Activated CD4-positive, alpha-beta T cell treated with anti-CD3 and anti-CD28 coated beads, Interleukin-2, amount 10 ng/mL, durations not matched to agents 7 days and 5 days (primary cell): ENCODE measurements at places on chromosomes 4 and X. TPM values are rescaled to one million over a fixed set of nuclear protein-coding genes. Genes with fewer than 3 reads are reported as not detected.
A peak's percentile ranks its signal among the peaks of the same experiment; 100 is the strongest.

DNA sequence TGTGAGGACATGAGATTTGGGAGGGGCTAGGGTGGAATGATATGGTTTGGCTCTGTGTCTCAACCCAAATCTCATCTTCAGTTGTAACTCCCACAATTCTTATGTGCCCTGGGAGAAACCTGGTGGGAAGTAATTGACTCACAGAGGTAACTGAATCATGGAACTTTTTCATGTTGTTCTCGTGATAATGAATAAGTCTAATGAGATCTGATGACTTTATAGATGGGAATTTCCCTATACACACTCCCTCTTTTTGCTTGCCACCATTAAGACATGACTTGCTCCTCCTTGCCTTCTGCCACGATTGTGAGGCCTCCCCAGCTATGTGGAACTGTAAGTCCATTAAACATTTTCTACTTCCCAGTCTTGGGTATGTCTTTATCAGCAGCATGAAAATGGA lies 253.2 kb upstream of the GK2 start:
- H3K36me3 ChIP-seq, result no peaks in the 10 kb centered on the region
- no peaks in the 10 kb centered on the region for H3K27me3 ChIP-seq
- no peak for DNase-seq
- no peak overlapping the region for H3K4me3 ChIP-seq

- no peak overlapping the region for H3K27ac ChIP-seq
- H3K4me3 ChIP-seq, result no peak overlapping the region
- H3K27me3 ChIP-seq, result no peaks in the 10 kb centered on the region
- DNase-seq, result peak; percentile 39
- peaks cover 23% of the 10 kb centered on the region for H3K4me1 ChIP-seq
- no peaks in the 10 kb centered on the region for H3K36me3 ChIP-seq
Observed at GRCh38 chrX:9318213-9318612, 146.6 kb upstream of the TBL1X start.

DNA sequence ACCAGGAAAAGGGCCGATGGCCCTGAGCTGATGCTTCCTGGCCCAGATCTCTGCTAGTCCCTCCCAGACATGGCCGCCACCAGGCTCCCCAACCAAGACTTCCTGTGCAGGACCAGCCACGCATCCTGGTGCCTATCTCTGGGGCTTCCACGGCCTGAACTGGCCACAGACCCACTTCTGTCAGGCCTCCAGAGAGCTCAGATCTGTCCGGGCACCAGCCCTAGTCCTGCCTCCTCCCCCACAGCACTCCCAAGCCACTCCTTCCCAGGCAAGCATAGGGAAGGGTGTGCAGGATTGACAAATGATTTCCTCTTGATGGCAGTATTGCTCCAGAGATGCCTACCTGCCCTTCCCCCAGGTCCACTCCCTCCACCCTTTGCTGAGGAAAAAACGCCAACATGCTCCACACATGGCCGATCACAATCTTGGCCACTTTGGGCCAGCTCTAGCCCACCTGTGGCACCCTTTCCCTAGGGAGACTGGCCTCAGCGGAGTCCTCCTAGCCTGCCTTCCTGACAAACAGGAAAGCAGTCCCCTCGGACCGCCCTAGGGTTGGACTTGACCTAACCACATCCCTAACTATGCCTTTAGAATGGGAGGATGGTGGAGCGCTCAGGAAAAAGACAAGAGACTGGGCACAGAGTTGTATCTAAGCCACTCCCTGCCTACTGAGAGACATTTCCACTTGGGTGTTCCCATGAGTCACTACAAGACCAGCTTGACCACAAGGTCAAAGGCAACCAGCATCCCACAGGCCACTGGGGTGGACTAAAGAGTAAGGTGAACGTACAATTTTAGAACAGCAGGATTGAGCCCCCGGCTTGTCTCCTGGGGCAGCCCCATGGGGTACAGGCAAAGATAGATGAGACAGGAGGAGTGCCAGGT lies 277.5 kb upstream of the AGTR2 start:
- H3K4me3 ChIP-seq, result no peak overlapping the region
- H3K4me1 ChIP-seq, result no peaks in the 10 kb centered on the region
- no peaks in the 10 kb centered on the region for H3K36me3 ChIP-seq
- no peak for DNase-seq
- H3K27ac ChIP-seq, result no peak overlapping the region

DNA sequence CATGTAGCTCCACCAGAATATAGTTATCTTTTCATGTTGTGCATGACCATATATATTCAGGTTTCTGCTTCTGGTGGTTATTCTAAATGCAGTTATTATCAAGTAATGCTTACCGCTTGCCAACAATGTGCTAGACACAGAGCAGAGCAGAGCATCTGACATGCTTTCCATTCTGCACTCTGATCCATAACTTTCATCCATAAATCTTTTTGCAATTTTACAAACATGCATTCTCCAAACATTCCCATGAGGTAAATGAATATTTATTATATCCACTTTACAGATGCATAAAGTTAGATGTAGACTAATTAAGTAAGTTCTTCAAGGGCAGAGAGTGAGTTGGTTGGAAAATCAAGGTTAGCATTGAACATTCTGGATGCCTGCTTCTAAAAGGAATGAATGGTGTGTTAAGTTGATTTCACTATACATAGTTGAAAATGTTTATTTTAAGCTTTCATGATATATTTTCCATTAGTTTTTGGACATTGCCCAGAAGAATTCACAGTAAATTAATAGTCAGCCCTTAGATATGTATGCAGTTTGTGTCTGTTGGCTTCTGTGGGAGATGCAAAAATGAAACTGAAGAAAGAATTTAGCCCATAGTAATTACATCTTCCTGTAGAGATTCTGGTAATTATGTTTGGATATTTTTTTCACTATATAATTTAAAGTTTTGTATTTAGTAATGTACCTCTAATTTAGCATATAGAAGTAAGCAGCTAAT lies 867.8 kb downstream of the CCSER1 start:
- no peak overlapping the region for H3K4me3 ChIP-seq
- no peaks in the 10 kb centered on the region for H3K27me3 ChIP-seq
- no peaks in the 10 kb centered on the region for H3K36me3 ChIP-seq
- H3K27ac ChIP-seq, result no peak overlapping the region

DNA sequence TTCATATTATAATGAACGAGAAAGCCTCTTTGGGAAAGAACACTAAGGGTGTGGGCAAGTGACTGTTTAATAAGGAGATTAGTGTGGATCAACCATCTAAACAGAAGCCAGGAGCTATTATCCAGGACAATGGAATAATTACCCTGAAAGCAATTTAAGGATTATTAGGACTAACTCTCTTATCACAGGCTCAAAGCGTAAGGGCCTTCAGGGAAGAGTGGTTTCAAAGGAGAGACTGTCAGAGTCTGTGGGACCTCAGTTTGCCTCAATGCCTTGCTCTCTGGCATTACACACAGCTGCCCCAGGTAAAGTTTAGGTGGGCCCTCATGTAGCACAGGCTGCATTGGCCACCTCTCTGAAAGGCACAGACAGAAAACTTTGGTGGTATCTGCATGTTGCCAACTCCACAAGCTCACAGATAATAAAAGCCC lies 717.2 kb upstream of the ADGRL3 start:
- no peaks in the 10 kb centered on the region for H3K4me1 ChIP-seq
- no peaks in the 10 kb centered on the region for H3K36me3 ChIP-seq
- no peaks in the 10 kb centered on the region for H3K27me3 ChIP-seq
- DNase-seq, result no peak
- no peak overlapping the region for H3K27ac ChIP-seq

DNA sequence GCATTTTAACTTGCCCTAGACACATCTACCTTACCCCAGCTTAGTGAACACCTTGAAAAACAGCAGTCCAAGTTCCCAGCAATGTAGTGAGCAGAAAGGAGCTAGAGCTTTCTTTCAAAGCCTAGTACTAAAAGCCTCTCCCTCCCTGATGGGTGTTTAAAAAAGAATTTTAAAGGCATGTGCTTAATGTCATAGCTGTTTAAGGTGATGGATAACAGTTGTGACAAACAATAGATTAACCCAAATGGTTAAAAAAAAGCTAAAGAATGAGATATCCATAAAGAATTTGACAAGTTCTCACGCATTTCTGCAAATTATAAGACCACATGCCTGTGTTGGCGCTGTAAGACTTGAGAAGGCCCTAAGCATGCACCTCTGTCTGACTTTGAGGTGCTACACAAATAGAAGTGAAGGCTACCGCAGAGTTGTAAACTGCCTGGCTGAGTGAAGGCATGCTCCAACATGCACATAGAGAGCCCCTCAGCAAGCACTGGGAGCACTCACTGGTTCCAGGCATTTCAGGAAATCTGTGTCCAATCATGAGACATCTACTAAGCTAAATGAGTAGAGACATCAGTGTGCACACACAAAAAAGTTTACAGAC lies 94.0 kb downstream of the PHF8 start:
- DNase-seq, result no peak
- H3K27ac ChIP-seq, result no peak overlapping the region
- H3K4me1 ChIP-seq, result no peaks in the 10 kb centered on the region
- H3K4me3 ChIP-seq, result no peak overlapping the region
- H3K36me3 ChIP-seq, result peaks cover 19% of the 10 kb centered on the region

DNA sequence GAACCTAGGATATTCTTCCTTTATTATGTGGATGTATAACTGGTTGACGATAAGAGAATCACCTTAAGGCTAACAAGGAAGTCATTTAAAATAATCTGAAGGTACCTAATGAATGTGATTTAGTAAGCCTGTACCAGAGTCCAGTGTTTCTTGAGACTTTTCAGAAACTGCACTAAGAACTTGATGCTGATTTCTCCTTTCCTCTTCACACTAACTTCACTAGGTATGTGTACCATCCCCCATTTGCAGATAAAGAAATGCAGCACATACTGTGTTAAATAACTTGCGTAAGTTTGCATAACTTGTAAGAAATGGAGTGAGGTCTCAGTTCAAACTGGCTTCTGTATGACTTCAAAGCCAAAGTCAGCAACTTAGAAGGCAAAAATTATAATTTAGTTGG lies 63.3 kb downstream of the ELOVL6 start:
- no peaks in the 10 kb centered on the region for H3K27me3 ChIP-seq
- DNase-seq, result no peak
- no peak overlapping the region for H3K4me3 ChIP-seq
- H3K36me3 ChIP-seq, result no peaks in the 10 kb centered on the region
- peaks cover 9% of the 10 kb centered on the region for H3K4me1 ChIP-seq

The NDNF gene
- total RNA-seq, result 0.10 TPM

DNA sequence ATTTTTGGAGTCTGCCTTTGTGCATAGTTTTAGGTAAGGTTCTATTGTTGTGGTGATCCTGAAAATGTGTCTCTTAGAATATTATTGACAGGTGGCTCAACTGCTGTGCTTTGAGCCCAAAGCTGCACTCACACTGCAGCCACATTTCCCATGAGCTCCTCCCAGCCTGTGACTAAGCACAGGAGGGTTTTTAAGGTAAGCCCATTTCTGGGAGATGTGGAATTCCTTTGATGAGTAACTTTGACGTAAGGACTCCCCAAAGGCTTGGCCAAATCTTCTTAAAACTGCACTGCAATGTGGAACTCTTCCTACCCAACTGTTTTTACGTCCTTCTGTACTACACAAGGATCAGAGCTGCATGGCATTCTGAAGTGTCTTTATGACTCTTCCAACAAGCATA lies 20.0 kb upstream of the TMPRSS11A start:
- H3K4me1 ChIP-seq, result no peaks in the 10 kb centered on the region
- no peak overlapping the region for H3K4me3 ChIP-seq
- H3K27me3 ChIP-seq, result peaks cover 6% of the 10 kb centered on the region
- DNase-seq, result no peak
- no peak overlapping the region for H3K27ac ChIP-seq
- no peaks in the 10 kb centered on the region for H3K36me3 ChIP-seq

GRCh38 chr4:6618386-6619115 lies 21.9 kb upstream of the MRFAP1 start:
- no peak overlapping the region for H3K4me3 ChIP-seq
- no peaks in the 10 kb centered on the region for H3K4me1 ChIP-seq
- H3K27ac ChIP-seq, result peak overlapping the region; percentile 50
- DNase-seq, result no peak
- no peaks in the 10 kb centered on the region for H3K27me3 ChIP-seq
- H3K36me3 ChIP-seq, result peaks cover 30% of the 10 kb centered on the region

DNA sequence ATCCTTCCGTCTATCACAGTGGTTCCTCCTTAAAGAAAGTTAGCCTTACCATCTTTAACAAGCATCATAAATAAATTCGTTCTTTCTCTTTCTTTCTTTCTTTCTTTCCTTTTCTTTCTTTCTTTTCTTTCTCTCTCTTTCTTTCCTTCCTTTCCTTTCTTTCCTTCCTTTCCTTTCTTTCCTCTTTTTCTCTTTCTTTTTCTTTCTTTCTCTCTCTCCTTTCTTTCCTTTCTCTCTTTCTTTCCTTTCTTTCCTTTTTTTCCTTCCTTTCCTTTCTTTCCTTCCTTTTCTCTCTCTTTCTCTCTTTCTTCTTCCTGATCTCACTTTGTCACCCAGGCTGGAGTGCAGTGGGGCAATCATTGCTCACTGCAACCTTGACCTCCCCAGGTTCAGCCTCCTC lies 60.4 kb downstream of the ENPP6 start:
- no peaks in the 10 kb centered on the region for H3K36me3 ChIP-seq
- no peak overlapping the region for H3K4me3 ChIP-seq
- no peaks in the 10 kb centered on the region for H3K4me1 ChIP-seq
- H3K27ac ChIP-seq, result no peak overlapping the region
- peaks cover 43% of the 10 kb centered on the region for H3K27me3 ChIP-seq

The IL21 gene
- total RNA-seq, result 0.69 TPM

The SPANXC gene
- not detected for total RNA-seq

The HELT gene
- not detected for total RNA-seq

- H3K4me3 ChIP-seq, result no peak overlapping the region
- H3K36me3 ChIP-seq, result no peaks in the 10 kb centered on the region
- no peak for DNase-seq
- no peak overlapping the region for H3K27ac ChIP-seq
- no peaks in the 10 kb centered on the region for H3K4me1 ChIP-seq
- no peaks in the 10 kb centered on the region for H3K27me3 ChIP-seq
Observed at GRCh38 chr4:81237791-81238190, 22.8 kb upstream of the PRKG2 start.

DNA sequence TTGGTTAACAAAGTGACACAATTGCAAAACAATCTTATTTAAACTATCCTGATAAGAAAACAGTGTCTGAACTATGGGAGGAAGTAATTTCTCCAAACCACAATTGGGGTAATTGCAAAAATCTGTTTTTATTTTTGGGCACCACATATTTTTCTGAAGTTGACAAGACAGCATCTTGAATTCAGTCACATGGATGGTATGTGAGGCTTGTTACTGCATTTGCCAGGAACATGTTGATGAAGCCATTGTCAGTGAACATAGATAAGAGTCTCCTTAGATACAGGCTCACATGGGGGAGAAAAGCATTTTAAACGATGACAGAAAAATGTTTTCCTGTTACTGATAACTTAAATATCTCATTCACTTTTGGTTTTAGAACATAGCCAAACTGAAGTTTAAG lies 5.5 kb upstream of the USP53 start:
- H3K27ac ChIP-seq, result no peak overlapping the region
- H3K27me3 ChIP-seq, result peaks cover 8% of the 10 kb centered on the region
- H3K36me3 ChIP-seq, result no peaks in the 10 kb centered on the region
- peaks cover 23% of the 10 kb centered on the region for H3K4me1 ChIP-seq
- H3K4me3 ChIP-seq, result no peak overlapping the region
- DNase-seq, result no peak

DNA sequence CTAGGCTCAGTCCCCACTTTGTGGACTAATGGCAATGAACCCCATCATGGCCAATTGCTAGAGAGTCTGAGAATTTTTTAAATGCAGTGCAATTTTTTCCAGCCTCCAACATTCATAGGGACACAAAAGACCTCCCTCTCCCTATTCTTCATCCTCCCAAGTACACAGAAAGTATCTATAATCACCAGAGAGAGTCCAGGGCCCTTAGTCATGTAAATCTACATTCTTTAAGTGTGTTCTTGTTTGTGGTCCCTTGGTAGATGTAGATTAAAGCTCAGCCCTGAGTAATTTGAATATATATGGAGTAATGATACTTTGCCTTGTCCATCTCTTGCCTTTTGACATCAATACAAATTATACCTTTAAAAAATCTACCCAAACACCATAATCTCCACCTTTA lies 51.3 kb upstream of the ATXN3L start:
- H3K27me3 ChIP-seq, result no peaks in the 10 kb centered on the region
- H3K4me1 ChIP-seq, result no peaks in the 10 kb centered on the region
- DNase-seq, result no peak
- H3K4me3 ChIP-seq, result no peak overlapping the region
- no peaks in the 10 kb centered on the region for H3K36me3 ChIP-seq
- H3K27ac ChIP-seq, result no peak overlapping the region
